ENCODE measurements at places on chromosomes 2 and 18.
A peak's percentile ranks its signal among the peaks of the same experiment; 100 is the strongest.

DNA sequence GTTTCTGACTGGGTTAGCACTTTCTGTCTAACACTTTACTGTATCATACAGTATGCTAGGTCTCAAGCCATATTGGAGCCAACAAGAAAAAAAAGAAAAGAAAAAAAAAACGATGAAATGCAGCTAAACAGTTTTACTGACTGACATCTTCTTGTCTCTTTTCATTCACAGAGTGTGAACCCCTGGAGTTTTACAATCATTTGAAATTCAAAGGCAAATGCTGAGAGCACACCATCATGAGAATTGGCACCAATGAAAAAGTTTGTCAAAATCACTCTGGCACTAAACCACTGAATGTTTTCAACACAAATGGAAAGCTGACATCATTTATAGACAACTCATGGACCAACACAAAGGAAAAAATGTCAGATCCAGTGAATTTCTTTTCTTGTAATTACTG, 513.3 kb downstream of the LRRTM4 start:
- no peak overlapping the region for H3K27ac ChIP-seq
- no peak overlapping the region for H3K4me3 ChIP-seq
- no peaks in the 10 kb centered on the region for H3K27me3 ChIP-seq
- DNase-seq, result no peak

GRCh38 chr2:203185864-203186263, 53.0 kb upstream of the CYP20A1 start:
- DNase-seq, result no peak
- H3K36me3 ChIP-seq, result peaks cover 16% of the 10 kb centered on the region
- no peaks in the 10 kb centered on the region for H3K4me1 ChIP-seq
- H3K4me3 ChIP-seq, result no peak overlapping the region

DNA sequence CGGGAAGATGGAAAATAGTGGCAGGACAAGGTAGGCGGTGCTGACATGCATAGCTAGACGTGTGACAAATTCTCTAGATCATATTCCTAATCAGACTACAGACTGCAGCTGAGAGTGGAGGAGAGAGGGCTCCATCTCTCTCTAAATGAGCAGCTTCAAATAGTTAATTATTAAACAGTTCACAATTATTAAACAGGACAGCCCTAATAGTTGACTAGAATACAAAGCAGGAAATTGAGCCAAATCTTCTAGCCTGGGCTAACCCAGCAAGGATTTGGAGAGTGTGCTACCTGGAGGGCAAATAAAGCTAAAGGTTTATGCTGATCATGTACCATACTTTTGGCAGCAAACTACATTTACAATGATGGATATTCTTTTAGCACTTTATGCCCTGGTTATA, 54.4 kb upstream of the CWC22 start:
- no peak for DNase-seq
- no peaks in the 10 kb centered on the region for H3K27me3 ChIP-seq
- no peaks in the 10 kb centered on the region for H3K36me3 ChIP-seq
- H3K4me3 ChIP-seq, result no peak overlapping the region

DNA sequence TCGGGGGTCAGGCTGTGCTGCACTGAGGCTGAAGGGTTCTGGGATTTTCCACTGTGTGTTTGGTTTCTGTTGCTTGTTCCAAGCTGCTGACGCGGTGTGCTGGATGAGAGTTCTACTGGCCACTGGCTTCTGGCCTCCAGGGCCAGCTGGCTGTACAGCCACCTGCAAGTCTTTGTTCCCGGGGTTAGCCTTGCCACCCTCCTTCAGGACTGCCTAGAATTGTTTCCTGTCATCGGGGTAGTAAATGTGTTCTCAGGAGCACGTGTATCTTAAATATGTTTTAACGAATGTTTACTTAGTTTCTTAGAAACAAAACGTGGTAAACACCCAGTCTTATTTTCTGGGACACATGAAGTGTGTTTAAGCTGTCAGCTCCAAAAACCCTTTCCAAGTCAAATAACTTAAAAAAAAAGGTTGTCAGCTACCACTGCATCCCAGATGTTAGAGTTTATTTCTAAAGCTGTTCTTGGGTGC, 231.2 kb downstream of the AGAP1 start:
- H3K27ac ChIP-seq, result no peak overlapping the region
- H3K36me3 ChIP-seq, result peaks cover 27% of the 10 kb centered on the region
- DNase-seq, result peak; percentile 24

GRCh38 chr2:46778511-46778910, 137.1 kb downstream of the MCFD2 start:
- H3K27ac ChIP-seq, result no peak overlapping the region
- H3K4me1 ChIP-seq, result peaks cover 4% of the 10 kb centered on the region
- DNase-seq, result no peak
- H3K27me3 ChIP-seq, result no peaks in the 10 kb centered on the region
